Hindlimb muscle (tissue), 1 donor: ENCODE measurements at places on chromosomes 4 and X. TPM values are rescaled to one million over a fixed set of nuclear protein-coding genes. Genes with fewer than 3 reads are reported as not detected.

- DNase-seq, result no peak
These were observed 2.1 kb downstream of the NAF1 start for GRCh38 chr4:163164591-163164990.

- no peak for DNase-seq
These were observed 201.0 kb downstream of the MAB21L2 start for GRCh38 chr4:150782921-150783320.

- DNase-seq, result no peak
These were observed 96.7 kb upstream of the MXRA5 start for GRCh38 chrX:3443184-3443583.

DNA sequence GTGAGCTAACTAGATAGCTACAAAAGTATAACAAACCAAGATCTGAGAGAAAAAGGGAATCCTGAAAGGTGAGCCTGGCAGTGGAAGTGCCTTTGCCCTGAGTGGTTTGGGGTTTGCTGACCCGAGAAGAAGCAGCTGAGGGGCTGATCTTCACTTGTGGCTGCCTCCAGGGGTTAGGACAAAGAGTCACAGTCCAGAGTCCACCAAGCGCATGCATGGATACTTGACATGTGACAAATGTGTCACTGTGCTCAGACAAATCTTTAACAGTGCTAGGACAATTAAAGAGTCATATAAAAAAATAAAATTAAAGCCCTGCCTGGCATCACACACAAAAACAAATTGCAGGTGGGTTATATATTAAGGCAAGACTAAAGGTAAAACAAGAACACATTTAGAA, 26.4 kb downstream of the HMGB3 start:
- DNase-seq, result no peak

GRCh38 chr4:42531341-42532030, 125.4 kb downstream of the ATP8A1 start:
- DNase-seq, result no peak

- peak; percentile 48 for DNase-seq
These were observed 24.3 kb downstream of the IRF2 start for GRCh38 chr4:184450045-184450444.

- no peak for DNase-seq
These were observed 118.7 kb upstream of the ANXA3 start for GRCh38 chr4:78432896-78433295.

DNA sequence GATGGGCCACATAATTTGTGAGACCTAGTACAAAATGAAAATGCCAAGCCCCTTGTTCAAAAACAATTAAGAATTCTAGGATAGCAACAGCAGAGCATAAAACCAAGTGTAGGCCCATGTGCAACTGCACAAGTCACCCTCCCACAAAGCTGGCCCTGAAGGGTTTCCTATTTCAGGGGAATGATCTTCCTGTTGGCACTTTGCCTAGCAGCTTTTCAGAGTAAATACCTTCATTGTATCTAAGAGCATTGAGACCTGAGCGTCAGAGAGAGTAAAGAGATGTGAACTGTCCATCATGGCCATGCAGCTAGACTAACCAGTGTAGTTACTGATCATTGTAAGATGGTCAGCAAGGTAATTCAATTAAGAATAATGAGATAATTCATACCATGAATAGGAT, 113.6 kb downstream of the CNKSR2 start:
- DNase-seq, result no peak

- no peak for DNase-seq
These were observed 121.7 kb upstream of the ETNPPL start for GRCh38 chr4:108884596-108884995.

GRCh38 chrX:16160729-16161128, 6.6 kb upstream of the MAGEB17 start:
- DNase-seq, result no peak

GRCh38 chr4:99404595-99405287, 30.4 kb downstream of the ADH7 start:
- DNase-seq, result no peak

DNA sequence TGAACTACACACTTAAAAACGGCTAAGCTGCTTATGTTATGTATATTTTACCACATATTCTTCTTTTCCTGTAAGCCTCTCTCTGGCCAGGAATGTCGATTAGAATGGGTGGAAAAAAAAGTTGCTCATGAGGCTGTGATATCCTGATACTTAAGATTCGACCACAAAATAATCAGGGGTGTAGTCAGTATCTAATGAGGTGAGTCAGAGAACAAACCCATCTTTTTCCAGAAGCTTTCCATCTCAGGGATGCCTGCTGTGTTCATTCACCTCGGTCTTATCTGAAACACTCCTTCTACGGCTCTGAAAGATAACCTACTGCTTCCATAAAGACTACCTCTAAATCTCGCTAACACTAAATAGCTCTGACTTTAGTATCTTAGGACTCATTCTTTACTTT, 142.7 kb upstream of the MAP3K15 start:
- DNase-seq, result no peak

DNA sequence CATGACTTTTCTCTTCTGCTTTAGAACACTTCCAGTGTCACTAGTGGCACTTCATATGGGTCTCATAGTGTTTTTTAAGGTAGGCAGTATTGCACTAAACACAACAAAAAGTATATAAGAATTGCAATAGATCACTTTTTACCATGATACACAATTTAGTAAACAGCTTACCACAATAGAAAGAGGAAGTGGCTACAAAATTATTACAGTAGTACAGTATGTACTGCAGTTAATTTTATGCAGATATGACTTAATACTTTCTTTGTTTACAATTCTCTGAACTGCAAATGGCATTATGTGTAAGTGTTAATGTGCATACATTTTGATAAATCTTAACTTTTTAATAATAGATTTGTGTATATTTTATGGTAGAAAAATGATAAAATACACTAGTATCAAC, 157.3 kb downstream of the RRAGB start:
- no peak for DNase-seq

- no peak for DNase-seq
These were observed 4.7 kb downstream of the NKX1-1 start for GRCh38 chr4:1401409-1402020.

DNA sequence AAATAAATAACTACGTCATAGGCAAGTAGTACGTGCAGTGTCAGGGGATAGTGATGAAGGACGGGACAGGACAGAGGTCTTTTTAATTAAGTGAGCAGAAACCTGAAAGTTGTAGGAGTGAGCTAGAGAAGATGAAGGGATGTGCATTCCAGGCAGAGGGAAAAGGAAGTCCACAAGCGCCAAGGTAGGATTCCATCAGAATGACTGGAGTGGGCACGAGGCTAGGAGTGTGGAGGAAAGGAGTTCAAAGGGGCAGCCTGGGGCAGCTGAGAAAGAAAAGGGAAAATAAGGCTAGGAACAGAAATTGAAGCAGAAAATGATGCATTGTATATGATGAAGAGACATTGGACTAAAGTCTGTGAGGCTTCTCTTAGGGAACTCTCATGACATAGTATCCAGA, 192.2 kb upstream of the TLL1 start:
- DNase-seq, result no peak

DNA sequence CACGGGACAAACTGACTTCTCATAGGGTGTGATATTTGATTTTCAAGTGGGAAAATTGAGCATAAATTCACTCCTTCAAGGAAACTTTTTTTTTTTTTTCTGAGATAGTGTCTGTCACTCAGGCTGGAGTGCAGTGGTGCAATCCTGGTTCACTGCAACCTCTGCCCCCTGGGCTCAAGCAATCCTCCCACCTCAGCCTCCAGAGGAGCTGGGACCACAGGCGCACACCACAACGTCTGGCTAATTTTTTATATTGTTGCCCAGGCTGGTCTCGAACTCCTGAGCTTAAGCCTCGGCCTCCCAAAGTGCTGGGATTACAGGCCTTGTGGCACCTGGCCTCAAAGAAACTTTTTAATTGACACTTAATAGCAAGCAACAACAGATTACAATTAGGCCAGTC, 13.8 kb downstream of the CLDN34 start:
- no peak for DNase-seq

- DNase-seq, result peak; percentile 23
These were observed 143.6 kb downstream of the TMEM164 start for GRCh38 chrX:110146521-110146920.

GRCh38 chrX:31316340-31316991, 244.6 kb upstream of the FTHL17 start:
- DNase-seq, result no peak

- DNase-seq, result peak; percentile 66
These were observed 24.6 kb upstream of the ANTXR2 start for GRCh38 chr4:80097400-80098177.

DNA sequence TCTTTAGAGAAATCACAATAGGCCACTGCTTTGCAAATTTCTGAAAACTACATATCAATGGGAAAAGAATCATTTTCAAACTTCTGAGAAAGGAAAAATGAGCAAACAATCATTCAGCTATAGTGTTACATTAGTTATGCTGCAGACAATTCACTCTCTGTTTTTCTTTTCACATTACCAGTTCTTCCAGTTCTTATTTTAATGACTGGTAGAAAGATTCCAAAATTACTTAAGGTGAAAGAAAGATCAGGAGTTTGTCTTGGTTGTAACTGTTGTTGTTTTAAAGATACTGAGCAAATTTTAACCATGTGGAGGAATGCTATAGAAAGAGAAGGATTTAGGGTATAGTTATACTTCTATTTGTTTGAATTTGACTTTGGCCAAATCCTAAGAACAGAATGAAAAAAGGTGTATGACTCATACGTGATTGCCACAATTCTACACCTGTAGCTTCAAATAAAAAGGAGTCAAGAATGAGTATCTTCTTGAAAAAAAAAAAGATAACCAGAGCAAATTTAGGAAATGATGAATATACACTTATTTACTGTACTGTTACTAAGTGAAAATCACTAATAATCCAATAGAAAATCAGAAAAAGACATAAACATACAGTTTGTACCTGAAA, 21.0 kb upstream of the RASGEF1B start:
- DNase-seq, result no peak

GRCh38 chr4:54517781-54518444, 139.8 kb upstream of the KIT start:
- no peak for DNase-seq

DNA sequence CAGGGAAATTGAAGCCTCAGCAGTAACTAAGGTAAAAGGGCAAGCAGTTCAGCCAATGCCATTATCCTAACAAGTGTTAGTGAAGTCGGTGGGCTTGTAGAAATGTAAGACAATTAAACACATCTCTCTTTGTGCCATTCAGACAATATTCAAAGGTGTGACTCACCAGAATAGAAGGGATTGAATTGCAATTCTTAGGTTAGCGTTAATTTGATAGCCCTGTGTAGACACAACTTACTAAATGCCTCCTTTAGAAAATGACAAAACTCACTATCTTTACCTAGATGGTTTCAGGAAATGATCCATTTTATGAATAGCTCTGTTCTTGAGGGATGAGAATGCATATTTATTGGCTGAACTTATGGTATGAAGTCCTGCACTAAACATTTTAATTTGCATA, 35.2 kb downstream of the RPA4 start:
- DNase-seq, result no peak

AFM gene
- polyA plus RNA-seq, result not detected

PNMA3 gene
- 1.2 TPM for polyA plus RNA-seq

PLXNA3 gene
- polyA plus RNA-seq, result 41.3 TPM

MAB21L2 gene
- polyA plus RNA-seq, result 0.10 TPM

PIR gene
- 3.2 TPM for polyA plus RNA-seq

PHOX2B gene
- not detected for polyA plus RNA-seq

MAP9 gene
- polyA plus RNA-seq, result 3.4 TPM

MAGEB6B gene
- not detected for polyA plus RNA-seq

ARHGAP6 gene
- polyA plus RNA-seq, result 12.8 TPM

SULT1B1 gene
- polyA plus RNA-seq, result 0.46 TPM

RAB40A gene
- polyA plus RNA-seq, result 0.89 TPM

ADGRG2 gene
- polyA plus RNA-seq, result 2.5 TPM

ZNF595 gene
- polyA plus RNA-seq, result 11.9 TPM

GPR50 gene
- 0.23 TPM for polyA plus RNA-seq
